RWPE1 (cell line): ENCODE measurements at places on chromosomes 7 and 10.

DNA sequence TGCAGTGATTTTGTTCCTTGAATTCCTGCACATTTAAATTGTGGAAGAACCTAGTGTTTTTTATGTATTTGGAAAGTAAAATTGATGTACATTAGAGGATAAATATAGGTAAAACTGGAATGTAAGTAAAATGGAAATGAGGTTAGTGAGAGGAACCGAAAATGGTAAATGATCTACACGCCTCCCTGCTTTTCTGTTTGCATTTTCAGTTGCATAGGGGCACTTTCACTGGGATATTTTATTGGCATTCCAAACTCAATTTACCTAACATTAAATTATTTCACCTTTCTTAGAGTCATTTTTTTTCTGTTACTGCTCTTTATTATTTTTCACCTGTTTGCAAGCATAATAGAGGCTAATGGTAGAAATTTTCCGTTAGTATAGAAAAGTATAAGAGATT is 8.0 kb downstream of the CDK13 start:
- DNase-seq: no peak

GRCh38 chr10:72085864-72086465 is 2.4 kb downstream of the SPOCK2 start:
- no peak for DNase-seq

DNA sequence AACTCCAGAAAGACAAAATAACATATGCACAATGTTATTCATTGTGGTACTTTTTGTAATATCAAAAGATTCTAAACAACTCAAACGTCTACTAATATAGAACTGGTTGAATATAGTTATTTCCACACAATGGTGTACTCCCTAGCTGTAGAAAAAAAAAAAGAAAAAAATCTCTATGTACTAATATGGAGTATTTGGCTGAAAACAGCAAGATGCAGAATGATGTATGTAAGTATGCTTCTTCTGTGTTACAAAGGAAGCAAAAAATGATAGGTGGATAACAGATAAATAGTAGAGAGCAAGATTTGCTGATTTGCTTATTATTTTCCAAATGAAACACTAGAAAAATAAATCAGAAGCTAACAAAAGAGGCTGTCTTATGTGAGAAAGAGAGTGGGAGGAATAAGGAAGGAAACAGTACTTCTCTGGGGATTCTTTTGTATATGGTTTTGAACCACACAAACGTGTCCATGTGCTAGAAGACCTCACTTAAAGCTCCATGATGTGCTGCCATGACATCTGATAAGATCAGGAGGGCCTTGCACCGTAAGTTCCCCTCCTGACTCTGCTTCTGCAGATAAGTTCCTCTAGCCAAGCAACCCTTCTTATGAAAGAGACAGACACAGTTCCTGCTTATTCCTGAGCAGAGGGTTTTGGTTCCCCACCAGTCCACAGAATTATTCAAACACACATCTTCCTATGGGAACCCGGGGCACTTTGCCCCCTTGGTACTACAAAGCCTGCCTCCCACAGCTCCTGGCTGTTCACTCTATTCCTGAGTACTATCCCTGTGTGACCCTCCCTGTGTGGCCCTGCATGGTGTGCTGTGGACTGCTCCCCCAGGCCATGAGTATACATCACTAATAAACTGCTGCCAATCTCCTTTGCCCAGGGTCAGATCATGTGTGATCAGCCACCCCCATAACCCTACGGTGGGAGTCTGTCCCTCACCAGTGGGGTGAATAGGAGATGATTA is 159.1 kb downstream of the CCDC71L start:
- no peak for DNase-seq

- no peak for DNase-seq
Observed at GRCh38 chr7:157483971-157484410, 147.2 kb downstream of the DNAJB6 start.

DNA sequence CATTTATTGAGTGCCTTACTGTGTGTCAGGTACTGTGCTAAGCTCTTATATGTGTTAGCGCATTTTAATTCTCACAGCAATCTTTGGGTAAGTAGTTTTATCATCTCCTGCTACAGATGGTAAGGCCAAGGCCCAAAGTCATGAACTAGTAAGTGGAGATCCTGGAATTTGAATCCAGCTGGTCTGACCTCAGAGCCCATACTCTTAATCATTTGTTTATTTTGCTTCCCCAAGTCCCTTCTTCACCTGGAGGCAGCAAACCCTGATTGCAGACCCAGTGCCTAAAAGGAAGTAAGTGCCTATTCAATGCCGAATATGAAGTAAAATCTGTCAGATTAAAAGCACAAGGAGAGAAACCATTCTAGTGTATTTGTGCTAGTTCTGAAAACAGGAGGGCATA is 182.9 kb upstream of the TCF7L2 start:
- DNase-seq: no peak

GRCh38 chr10:94645285-94645684 is 38.2 kb upstream of the CYP2C18 start:
- DNase-seq: no peak

DNA sequence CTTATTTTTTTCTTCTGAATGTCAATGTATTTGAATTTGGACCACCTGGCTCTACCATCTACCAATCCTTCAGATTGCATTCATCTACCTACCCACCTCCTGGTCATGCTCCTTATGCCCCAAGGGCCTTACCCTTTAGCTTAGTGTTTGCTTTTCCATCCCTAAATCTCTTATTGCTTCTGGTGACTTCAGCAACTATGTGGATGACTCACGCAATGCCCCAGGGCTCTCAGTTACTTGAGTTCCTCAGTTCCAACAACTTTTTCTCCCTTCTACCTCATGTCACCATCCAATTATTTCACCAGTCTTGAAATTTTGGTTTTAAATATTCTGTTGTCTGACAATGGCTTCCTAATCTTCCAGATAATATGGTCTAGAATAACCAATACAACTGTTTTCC is 118.9 kb downstream of the CFAP58 start:
- DNase-seq: peak; percentile 48

DNA sequence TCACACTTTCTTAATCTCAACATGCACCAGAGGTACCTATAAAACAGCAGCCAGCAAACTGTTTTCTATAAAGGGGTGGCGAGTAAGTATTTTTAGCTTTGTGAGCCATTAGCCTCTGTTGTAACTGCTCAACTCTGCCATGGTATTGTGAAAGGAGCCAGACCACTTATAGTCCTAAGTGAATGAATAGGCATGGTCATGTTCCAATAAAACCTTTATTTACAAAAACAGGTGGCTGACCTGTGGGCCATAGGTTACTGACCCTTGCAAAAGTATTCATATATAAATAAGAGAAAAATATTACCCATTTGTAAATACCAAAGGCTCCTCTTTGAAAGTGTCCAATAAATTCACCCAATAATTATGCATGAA is 50.3 kb downstream of the ICA1 start:
- DNase-seq: no peak

DNA sequence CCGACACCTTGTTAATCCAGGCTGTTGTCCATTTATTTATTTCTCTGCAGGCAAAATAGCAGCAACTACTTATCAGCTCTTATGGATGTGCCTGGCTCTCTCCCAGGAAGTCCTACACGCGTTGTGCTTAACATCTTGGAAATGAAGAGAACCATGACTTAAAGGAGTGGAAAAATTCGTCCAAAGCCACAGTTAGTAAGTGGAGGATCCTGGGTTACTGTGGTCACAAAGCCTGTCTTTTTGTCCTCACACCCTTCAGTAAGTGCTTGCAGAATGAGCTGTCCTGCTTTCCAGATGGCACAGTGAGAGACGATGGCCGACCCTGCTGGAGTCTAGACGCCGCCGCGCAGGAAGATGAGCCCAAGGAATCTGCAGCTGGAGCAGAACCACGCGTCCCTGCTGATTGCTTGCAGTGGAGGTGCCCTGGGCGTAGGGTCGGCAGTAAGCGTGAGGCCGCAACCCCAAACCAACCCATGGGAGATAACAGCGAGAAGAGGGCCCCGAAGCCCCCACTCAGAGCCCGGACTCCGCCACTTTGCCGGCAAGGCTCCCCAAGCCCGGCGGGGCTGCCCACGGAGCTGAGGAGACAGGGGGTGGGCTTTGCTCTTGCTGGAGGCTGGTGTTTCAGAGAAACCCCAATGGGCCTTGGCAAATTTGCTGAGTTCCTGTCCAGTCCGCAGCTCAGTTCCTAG is 178.6 kb downstream of the CXCL12 start:
- no peak for DNase-seq

GRCh38 chr10:60742512-60742911 is 35.8 kb upstream of the CDK1 start:
- DNase-seq: no peak

DNA sequence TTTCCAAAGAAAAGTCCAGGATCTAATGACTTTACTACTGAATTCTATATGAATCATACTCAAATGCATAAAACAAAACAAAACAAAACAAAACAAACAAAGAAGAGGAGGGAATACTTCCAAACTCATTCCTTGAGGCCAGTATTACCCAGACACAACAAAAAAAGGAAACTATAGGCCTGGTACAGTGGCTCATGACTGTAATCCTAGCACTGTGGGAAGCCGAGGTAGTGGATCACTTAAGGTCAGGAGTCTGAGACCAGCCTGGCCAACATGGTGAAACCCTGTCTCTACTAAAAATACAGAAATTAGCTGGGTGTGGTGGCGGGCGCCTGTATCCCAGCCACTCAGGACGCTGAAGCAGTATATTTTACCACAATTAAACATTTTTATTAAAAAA is 114.6 kb downstream of the NRBF2 start:
- DNase-seq: no peak

- DNase-seq: peak; percentile 66
Observed at GRCh38 chr7:121547544-121548092, 151.5 kb upstream of the FAM3C start.

DNA sequence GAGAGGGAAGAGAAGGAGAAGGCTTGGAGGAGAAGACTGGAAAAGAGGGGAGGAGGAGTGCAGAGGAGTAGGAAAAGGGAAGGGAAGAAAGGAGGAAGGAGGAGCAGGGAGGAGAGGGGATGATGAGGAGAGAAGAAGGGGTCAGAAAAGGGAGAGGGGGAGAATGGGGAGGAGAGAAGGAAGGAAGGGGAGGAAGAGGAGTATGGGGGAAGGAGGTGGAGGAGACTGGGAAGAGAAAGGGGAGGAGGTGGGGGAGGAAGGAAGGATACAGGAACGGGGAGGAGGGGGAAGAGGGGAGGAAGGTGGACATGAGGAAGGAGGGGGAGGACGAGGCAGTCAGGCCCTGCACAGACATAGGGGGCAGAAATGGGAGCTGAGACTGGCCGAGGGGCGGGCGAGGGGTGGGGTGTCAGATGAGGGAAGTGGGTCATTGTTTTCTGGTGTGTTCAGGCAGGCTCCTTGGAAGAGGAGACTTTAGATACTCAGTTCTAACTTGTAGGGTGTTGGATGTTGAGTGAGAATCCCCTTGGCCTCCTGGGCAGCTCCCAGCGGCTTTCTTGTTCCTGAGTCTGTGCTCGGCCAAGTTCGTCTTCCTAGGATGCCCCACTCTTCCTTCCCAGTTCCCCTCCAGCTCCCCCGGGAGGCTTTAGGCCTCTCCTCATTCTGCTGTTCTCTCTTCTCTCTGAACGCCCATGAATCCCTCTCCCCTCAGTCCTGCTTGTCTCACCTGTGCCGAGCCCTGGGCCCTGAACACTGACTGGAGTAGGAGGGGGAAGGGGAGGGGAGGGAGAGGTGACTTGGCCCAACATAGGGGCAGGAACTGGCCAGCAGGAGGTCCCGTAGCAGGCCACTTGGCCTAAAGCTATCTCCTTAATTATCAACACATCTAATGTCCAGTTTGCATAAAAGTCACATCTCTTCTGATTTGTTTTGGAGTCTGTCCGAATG is 12.8 kb upstream of the CRHR2 start:
- no peak for DNase-seq

- DNase-seq: no peak
Observed at GRCh38 chr7:135731-136645, 56.4 kb upstream of the FAM20C start.

DNA sequence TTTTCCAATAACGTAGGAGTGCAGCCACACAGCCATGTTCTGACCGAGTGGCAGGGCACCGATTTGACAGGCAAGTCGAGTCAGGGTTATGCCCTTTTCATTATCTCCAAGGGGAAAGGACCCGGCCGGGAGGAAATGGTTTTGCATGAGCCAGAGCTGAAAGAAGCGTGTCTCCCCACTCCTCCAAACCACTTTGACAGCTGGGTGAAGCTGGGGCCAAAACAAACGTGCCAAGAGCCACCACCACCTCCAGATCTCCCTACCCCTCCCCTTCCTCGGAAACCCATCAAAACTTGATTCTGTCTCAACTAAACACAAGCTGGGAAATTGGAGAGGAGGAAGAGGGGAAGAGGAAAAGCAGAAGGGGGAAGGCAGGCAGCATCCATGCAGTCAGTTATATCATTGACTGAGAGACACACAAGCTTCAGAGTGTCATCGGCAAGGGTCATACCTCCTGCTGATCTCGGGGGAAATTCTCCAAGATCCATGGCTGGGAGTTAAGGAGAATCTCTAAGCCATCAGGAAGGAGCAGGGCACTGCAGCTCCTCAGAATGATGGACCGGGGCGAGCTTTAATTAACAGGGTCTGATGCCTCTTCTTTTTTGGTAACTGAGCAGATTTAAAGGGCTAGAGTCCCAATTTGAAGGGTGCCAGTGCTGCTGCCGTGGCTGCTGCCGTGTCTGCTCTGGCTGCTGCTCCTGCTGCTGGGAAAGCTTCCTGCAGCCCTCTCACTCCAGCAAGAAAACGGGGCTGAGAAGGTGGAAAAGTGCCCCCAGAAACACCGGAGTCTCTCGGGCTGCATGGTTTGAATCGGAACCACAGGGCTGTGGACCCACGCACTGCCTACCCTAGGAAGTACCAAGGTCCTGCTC is 34.7 kb upstream of the CALN1 start:
- no peak for DNase-seq

GRCh38 chr10:132632851-132633684 is 95.5 kb downstream of the INPP5A start:
- DNase-seq: no peak

DNA sequence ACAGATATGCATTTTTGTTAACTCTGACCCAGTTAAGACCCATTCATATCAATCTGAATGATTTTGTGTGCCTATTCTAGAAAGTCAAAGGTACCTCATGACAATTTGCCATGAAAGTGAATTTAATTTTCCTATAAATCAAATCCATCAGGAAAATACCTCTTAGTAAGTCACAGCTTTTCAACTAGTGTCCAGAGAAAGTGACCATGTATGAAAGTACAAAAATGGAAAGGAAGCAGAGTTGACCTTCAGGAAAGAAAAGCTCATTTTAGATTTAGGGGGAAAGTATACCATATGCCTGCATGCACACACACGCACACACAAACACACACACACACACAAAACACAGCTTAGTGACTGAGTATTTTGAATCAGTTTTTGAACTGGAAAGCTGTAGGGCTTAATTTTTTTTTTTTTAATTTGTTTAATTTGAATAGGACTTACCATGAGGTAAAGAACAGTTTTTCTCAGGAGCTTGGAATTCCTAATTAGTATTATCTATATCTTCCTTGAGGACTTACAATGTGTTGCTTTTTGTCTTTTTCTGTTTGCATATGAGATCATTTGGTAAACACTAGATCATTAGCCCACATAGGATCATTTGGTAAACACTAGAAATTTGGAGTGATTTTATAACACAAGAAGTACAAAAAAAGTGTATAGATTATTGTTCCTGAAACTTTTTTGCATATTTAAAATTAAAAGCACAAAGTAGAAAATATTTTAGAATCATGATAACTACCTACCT is 61.6 kb downstream of the ZNF277 start:
- no peak for DNase-seq

- DNase-seq: no peak
Observed at GRCh38 chr10:3516234-3516922, 268.6 kb downstream of the KLF6 start.

- no peak for DNase-seq
Observed at GRCh38 chr10:6039711-6040110, 22.5 kb downstream of the IL2RA start.

- DNase-seq: no peak
Observed at GRCh38 chr10:61078542-61079275, 134.7 kb upstream of the RHOBTB1 start.
